Thymus (tissue), 14 donors: ENCODE measurements at places on chromosomes 1 and 21. TPM values are rescaled to one million over a fixed set of nuclear protein-coding genes. Genes with fewer than 3 reads are reported as not detected.

KMO gene
- 0.94 TPM for total RNA-seq

GJA9 gene
- total RNA-seq: 0.05 TPM

HTR1D gene
- not detected for total RNA-seq

LZIC gene
- total RNA-seq: 41.2 TPM

AGTRAP gene
- 20.5 TPM for total RNA-seq

S100A9 gene
- 281 TPM for total RNA-seq

OR2T11 gene
- under 0.01 TPM for total RNA-seq

OSBPL9 gene
- total RNA-seq: 53.7 TPM

CHI3L1 gene
- 7.4 TPM for total RNA-seq

GRCh38 chr1:40313329-40313957, 3.6 kb downstream of the COL9A2 start:
- DNase-seq: no peak

DNA sequence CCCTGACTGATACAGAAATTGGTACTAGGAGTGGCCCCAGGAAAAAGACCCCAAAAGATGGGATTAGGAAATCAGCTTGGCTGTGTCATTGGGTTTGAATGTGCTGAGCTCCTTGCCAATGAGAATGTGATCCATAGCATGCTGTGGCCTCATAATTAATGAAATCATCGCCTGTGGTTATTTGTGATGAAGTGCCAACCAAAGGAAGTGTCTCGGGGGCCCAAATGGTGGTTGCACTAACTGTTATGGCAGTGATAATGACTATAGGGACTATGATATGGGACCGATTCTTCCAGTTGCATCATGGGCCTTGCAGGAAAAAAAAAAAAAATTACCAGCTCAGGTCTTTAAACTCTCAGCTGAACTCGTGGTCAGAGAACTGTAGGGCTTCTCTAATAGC, 15.4 kb upstream of the ZDHHC18 start:
- no peak for DNase-seq

DNA sequence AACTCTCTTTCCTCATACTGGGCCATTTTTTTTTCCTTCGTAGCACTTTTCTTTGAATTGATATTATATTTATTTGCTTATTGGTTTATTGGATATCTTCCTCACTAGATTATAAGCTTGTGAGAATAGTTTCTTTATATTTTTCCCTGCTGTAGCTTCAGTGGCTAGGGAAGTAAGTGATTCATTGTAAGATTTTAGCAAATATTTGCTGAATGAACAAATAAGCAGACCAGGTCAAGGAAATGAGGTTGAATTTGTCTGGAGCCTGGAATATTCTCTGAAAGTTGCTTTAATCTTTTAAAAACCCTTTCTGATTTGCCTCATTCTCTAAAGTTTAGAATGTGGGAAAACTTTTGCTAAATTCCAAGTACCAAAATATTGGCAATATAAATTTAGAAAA, 80.2 kb downstream of the RABGAP1L start:
- no peak for DNase-seq

DNA sequence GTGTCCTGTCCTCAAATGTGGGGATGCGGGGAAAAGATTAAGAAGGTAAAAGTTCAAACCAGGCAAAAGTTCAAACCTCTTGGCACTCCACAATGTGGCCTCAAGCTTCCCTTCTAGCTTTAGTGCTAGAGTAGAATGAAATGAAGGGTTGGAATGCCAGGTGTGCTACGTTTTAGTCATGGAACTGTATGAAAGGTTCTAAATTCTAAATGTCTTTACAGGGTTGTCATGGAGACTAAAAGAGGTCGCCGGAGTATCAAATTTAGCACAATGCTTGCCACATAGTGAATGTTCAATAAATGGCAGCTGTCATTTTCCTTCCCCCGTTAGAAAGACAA, 57.2 kb upstream of the LRRC8D start:
- DNase-seq: no peak

GRCh38 chr1:63669151-63669961, 76.1 kb downstream of the PGM1 start:
- DNase-seq: no peak

DNA sequence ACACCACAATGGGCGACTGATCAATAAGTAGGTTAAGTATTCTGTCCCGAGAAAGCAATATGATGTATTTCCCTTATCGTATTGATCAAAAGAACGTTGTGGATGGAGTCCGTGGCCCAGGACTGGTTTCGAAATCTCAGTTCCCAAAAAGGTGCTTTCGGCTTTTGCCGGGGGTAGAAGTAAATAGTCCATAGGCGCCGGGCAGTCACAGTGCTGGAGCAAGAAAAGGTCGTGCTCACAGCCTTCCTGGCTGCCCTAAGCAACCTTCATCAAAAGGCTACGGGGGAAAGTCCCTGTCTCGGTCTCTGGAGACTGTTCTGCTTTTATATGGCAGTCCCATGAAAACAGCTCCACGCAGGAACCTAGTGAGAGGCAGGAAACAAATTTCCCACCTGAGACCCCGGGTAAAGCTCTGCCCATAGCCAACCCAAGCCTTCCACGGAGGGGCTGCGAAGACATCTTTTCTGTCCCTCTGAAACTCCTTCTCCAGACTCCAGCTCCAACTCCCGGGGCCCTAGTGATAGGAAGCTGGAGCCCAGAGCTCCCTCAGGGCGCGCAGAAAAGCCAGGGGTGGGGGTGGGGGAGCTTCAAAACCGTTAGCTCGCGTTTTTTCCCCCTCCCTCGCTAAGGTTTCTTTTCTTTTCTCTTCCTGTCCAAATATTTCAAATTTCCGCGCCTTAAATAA, 7.0 kb downstream of the CDKN2C start:
- DNase-seq: no peak

DNA sequence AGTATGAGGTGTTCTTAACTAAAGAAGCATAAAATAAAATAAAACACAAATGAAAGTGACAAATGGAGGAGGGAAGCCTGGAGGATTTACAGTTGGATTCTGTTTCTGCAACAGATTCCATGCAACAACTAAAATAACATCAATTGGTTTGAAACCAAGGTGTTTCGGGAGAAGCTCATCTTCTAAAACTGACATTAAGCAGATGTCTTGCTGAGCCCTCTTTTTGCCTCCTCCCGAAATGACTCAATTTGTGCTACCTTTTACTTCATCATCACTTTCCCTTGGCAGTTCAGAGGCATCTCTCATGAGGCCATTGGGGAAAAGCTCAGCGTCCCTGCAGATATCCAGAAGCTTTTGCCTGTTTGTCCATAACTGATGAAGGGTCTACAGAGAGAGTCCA, 121.6 kb upstream of the ADAR start:
- no peak for DNase-seq

DNA sequence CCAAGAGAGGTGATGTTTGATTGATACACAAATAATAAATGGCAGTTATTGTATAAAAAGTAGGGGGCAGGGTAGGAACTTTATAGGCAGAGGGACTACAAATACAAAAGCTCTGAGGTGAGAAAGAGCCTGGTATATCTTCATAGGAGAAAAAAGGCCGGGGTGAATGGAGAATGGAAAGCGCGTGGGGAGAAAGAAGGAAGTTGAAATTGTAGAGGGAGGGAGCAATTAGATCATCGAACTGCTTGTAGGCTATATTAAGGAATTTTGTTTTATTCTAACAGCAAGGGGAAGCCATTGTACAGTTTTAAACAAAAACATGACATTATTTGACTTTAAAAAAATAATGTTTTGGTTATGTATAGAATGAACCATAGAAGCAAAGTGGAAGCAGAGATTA, 147.4 kb downstream of the PDE4B start:
- DNase-seq: no peak

DNA sequence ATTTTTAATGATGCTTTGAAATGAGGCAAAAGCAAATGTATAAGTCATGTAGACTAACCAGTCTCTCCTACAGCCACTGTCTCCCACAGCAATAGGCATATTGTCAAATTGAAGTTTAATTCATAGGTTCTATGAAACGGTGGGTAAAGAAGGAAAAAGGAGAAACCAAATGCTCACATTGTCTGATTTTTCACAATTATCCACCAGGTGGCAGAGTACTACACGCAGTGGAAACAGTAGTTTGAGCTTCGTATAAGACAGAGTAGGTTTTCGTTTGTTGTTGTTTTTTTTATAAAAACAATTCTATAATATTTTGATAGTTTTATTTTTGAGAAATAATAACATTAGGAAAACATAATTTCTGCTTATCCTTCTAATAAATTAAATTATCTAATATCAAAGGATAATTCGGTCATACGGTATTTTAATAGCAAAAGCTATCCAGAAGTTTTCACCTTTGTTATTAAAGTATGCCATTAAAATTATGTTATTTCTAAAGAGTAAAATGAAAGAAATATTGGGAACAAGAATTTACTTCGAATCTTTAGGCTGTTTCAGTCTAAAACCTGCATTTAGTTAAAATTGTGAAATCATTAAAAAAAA, 39.1 kb downstream of the TYW3 start:
- DNase-seq: peak; percentile 17

DNA sequence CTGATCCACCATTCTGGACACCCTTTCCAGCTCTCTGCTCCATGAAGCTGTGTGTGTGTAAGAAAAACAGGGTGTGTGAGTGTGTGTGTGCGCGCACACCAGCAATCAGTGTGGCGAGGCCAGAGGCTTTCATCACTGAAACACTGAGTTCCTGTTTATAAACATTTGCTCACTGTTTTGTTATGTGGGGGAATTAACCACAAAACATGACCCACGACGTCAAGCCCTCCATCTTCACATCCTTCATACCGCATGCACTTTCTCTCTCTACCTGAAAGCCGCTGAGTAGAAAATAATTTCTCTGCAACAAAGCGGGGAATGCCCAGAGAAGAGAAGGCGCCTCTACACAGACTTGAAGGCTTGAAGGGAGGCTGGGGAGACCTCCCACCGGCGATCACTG, 148.9 kb upstream of the IRF2BP2 start:
- no peak for DNase-seq

DNA sequence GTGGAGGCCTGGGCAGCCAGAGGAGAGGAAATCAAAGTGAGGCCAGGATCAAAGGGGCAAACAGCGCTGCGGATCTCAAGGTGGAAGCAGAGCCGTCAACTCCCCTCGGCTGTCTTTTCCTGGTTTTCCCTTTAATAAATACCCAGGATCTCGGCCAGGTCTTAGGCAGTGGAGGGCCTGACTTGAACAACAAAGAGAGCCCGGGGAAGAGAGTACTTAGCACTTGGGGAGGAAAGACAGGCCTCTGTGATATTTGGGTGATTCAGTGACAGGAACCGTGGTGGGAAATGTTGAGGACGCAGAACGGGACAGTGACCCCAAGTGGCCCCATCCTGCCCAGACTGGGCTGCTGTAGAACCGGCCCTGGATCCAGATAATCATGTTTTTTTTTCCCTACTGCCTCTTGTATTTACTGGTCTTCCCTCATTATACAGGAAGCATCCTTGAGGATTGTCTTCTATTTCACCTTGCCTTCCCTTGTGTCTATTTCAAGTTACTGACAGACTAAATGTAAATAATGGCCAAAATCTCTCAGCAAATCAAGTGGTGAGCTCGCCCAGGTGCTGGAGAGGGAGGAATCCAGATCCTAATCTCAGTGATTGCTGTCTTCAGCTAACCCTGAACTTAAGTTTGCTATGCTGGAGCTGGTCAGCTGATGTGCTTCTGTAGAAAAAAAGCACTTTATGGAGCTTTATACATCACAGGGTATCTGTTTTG, 2.8 kb upstream of the MIXL1 start:
- DNase-seq: no peak

- no peak for DNase-seq
Measured at GRCh38 chr21:28099001-28099705, 893.5 kb downstream of the LTN1 start.

- no peak for DNase-seq
Measured at GRCh38 chr1:22738522-22738921, 27.9 kb downstream of the EPHB2 start.

- peak; percentile 22 for DNase-seq
Measured at GRCh38 chr1:244603498-244603897, 49.4 kb upstream of the DESI2 start.

DNA sequence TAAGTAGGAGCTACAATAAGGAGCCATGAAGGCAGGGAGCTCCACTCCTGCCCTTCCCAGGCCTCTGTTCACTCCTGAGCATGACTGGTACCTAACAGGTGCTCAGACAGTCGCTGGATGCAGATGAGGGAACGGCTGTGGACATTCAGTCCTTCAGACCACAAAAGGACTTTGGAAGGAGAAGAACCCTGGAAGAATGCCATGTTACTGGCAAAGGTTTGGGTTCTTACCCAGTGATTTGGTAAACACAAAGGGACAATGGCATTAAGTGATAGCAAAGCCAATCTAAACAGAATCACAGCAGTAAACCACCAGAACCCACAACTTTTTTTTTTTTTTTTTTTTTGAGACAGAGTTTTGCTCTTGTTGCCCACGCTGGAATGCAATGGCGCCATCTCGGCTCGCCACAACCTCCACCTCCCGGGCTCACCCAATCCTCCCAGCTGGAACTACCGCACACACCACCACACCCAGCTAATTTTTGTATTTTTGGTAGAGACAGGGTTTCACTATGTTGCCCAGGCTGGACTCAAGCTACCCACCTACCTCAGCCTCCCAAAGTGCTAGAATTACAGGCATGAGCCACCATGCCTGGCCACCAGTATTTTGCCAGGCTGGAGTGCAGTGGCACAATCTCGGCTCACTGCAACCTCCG, 7.5 kb upstream of the CBR3 start:
- DNase-seq: no peak

DNA sequence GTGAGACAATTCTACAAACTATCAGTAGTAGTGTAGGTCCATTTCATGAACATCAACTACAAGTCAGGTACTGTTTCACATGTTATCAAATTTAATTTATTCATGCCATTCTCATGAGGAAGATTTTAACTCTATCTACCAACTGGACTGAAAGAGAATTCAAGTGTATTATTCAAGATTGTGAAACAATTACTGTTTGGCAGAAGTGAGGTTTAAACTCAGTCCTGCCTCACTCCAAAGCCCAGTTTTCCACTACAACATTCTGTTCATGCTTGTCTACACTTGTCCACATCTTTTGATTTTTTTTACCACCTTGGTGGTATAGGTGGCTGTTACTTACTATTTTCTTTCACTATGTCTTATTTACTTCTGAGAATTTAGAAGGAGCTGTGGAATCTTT, 272.9 kb downstream of the TGFB2 start:
- no peak for DNase-seq

GRCh38 chr1:179310291-179310690, 16.7 kb downstream of the SOAT1 start:
- DNase-seq: no peak

DNA sequence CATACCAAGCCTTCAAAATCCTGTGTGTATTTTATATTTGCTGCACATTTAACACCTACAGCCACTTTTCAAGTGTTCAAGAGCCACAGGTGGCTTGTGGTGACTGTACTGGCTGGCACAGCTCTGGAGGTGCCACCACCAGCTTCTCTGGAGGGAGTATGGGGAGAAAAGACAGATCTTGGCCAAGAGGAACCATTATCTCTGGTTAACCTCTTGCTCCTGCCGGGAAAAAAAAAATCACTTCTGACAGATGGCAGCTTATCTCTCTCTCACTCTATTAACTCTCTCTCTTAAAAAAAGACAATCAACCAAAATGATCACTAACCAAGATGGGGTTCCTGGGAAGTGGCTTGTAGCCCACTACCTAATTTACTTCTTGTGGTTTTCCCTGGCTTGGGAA, 1.2 kb upstream of the RIIAD1 start:
- no peak for DNase-seq

GRCh38 chr1:243421784-243422183, 165.9 kb downstream of the SDCCAG8 start:
- DNase-seq: peak; percentile 91
